ENCODE measurements at places on chromosomes 12 and 14.

DNA sequence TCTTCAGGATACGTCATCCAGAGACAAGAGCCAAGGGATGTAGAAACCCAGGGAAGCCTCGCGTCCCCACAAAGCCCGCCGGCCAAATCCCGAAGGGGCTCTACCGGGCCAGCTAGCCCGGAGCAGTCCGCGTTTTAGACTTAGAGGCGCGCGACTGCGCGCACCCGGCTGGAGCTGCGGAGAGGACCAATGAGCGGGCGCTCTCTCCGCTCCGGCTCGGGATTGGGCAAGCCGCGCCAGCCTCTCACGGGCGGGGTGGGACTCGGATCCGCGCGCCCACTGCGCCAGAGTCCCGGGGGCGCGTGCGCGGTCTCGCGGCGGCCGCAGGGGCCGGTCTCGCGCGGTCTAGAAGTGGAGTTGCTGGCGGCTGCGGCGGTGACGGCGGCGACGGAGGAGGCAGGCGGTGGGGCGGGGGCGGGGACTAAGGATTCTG, 241 bp upstream of the PALS1 start:
- peak; percentile 93 for DNase-seq

DNA sequence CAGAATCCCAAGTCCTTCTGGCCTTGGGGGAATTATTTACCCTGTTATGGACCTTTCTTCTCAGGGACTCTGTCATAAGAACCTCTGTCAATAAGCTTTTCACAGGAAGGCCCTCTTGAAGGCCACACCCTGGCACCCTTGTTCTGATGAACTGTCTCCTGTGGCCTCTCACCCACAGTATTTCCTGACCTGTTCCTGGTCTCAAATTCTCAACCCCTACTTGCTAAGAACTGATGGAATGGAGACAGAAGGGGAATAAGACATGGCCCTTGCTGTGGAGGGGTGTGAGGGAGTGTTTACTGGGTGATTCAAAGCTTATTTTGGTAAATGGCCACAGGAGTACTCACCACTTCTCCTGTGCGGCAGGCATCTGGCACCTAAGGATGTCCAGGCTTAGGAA, 1082.9 kb downstream of the BCL11B start:
- DNase-seq: no peak

GRCh38 chr12:7144414-7145120, 14.4 kb downstream of the CLSTN3 start:
- no peak for DNase-seq

DNA sequence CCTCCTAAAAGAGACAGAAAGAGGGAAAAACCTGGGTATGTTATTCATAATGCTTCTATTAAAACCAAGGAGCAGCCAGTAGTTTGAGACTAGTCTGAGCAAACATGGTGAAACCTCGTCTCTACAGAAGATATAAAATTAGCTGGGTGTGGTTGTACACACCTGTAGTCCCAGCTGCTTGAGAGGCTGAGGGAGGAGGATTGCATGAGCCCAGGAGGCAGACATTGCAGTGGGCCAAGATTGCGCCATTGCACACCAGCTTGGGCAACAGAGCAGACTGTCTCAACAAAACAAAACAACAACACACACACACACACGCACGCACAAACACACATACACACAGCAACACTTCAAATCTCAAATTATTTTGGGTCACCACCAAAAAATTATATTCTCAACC, 27.8 kb downstream of the HECTD4 start:
- no peak for DNase-seq

DNA sequence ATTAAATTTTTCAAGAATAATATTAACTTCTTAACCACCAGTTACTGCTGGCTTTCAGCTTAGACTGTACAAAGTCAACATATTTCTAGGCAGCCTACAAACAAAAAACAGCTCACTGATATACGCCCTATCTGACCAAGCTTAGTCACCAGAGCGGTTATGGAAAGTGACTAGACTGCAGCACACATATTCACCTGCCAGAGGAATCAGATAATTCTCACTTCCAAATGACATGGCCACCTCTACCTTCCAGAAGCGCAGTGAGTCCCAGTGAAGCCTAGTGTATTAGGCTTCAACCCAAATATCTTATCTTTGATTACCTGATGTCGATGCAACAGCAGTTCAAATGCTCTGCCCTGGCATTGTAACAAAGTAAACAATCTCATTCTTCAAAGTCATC, 8.5 kb downstream of the STXBP6 start:
- DNase-seq: no peak

GRCh38 chr12:18703911-18704310, 33.9 kb downstream of the PLCZ1 start:
- no peak for DNase-seq

GRCh38 chr14:81246461-81247270, 25.9 kb upstream of the GTF2A1 start:
- DNase-seq: no peak

DNA sequence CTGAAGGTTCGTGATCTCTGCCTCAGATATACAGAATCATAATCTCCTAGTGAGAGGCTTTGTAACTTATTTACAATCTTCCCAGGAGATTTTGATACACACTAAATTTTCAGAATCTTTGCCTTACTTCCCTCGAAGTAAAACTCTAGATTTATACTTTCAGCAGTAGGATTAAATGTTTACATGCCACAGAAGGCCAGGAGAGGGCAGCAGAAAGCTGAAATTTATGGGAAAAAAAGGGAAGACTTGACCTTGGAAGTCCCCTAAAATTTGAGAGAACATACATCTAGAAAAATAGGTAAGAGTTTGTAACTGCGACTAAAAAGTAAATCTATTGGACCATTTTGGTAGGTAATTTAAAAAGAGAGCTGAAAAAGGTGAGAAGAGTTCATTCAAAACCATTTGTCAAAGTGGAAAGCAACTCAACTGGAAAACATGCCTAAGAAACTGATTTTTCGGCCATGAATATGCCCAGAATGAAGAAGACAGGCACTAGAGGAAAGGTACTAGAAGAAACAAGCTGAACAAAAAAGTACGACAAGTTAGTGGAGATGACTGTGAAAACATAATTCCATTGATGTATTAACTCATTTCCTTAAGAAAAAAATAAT, 242.0 kb upstream of the MDGA2 start:
- DNase-seq: no peak

- DNase-seq: no peak
These were observed 107.5 kb upstream of the FAR2 start for GRCh38 chr12:29041621-29042020.

- DNase-seq: no peak
These were observed 56.7 kb downstream of the RGS6 start for GRCh38 chr14:71988939-71989338.

DNA sequence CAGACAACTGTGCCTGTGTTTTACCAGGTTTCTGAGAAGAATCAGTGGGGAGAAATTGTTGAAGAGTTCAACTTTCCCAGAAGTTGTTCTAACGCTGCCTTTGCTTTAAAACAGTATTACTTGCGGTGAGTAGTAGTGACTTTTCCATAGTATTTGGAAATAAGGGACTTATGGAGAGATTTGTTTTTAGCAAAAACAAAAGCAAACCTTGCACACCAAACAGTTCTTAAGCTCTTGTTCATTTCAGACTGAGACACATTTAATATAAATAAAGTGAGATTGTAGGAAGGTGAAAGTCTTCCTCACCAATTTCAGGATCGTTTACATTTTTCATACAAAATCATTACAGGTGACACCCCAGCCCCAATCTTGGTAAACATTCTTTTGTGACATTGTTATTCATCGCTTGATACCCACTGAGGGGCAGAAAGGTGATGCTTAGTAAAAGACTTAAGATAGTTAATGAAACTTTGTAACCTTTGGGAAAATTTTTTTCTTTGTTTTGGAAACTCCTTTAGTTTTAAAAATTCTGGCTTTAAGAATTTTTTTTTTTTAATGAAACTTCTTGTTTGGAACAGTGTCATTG, 1.8 kb downstream of the ARID2 start:
- no peak for DNase-seq

GRCh38 chr14:33782923-33783322, 168.0 kb downstream of the EGLN3 start:
- no peak for DNase-seq

DNA sequence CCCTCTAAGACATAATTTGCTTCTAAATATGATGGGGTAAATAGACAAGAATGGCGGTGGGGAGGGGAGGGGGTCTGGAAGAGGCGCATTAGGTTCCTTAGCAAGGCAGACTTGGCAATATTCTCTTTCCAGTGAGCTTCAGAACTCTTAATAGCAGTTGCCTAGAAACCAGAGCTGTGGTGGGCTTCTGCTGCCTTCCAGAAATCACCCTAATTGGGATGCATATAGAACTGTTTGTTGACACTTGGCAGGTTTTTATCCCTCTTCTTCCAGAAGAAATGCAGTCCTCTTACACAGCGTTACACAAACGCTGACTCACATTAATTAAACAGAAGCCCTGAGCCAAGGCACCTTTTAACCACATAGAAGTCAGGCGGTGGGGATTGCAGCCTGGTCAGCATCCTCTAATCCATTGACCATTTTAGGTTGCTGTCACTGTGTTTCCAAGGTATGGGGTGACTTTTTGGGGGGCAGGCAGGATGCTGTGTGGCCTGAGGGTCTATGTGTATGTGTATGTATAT, 114.1 kb downstream of the CCDC60 start:
- DNase-seq: no peak

DNA sequence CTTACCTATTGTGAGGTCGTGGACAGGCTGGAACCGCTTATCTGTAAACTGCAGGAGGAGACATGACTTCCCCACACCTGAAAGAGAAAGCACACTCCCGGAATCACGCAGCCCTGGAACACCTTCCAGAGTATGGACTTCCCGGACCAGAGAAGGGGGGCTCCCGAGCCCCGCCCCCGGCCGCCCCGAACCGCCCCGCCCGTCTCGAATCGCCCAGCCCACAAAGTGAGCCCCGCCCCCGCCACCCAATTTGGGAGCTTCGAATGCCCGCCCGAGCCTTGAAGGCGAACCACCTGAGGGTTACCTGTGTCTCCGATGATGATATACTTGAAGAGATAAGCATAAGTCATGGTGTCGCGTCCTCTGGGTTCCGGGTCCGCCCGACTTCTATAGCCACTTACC, 235 bp downstream of the RAB2B start:
- peak; percentile 68 for DNase-seq

GRCh38 chr12:76201758-76202157, 117.3 kb upstream of the NAP1L1 start:
- no peak for DNase-seq

- DNase-seq: no peak
These were observed 445.8 kb downstream of the ATP23 start for GRCh38 chr12:58387199-58387598.

DNA sequence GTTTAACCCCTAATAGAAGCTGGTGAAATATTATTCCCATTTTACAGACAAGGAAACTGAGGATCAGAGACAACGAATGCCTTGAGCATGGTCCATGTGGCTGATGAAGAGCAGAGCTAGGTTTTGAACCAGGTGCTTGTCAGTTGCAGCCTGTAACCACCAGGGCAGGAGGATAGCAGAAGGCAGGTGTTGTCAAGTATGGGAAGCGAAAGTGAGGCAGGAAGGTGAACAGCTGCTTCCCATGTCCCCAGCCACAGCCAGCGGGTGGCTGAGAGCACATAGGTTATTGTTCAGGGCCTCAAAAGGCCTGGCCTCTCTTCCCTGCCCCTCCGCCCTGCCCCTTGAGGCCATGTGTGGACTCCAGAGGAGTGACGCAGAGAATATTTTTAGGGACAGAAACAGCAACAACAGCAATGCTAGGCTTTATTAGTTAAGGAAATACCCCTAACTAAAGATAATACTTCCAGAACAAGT, 39.6 kb downstream of the IQSEC3 start:
- no peak for DNase-seq

DNA sequence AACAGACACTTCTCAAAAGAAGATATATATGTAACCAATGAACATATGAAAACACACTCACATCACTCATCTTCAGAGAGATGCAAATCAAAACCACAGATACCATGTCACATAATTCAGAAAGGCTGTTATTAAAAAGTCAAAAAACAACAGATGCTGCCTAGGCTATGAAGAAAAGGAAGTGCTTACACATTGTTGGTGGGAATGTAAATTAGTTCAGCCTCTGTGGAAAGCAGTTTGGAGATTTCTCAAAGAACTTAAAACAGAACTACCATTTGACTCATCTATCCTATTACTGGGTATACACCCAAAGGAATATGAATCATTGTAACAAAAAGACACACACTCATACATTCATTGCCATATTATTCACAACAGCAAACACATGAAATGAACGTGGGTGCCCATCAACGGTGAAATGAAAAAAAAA, 35.1 kb downstream of the EIF2S3B start:
- DNase-seq: no peak

- no peak for DNase-seq
These were observed 134.0 kb downstream of the BCL11B start for GRCh38 chr14:99137913-99138571.

- DNase-seq: no peak
These were observed 35.8 kb downstream of the CAPS2 start for GRCh38 chr12:75294336-75294735.

DNA sequence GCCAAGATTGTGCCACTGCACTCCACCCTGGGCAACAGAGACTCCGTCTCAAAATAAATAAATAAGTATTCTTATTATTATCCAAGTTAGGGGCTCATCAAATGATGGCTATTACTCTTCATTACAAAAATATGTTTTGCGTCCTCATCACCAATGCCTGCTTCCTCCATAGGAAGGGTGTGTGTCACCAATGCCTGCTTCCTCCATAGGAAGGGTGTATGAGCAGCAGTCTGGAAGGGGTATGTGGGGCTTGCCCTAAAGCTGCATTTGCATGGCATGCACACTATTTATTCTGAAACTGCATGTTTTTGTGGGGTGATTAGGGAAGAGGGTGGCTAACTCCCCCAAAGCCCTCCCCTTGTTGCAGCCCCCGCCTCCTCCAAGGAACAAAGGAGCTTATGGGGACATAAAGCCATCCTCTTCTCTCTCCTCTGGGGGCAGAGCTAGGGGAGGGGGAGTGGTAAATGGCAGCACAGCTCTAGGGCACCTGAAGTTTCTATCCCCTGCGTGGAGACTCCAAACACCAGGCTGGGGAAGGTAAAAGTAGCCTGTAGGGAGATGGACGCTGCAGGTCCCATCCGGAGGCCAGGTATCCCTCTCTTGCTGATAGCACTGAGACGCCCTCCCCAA, 1.3 kb downstream of the CAMKK2 start:
- no peak for DNase-seq

GRCh38 chr14:72027061-72027460, 94.8 kb downstream of the RGS6 start:
- DNase-seq: no peak

GRCh38 chr14:36818794-36819384, 157.2 kb downstream of the PAX9 start:
- DNase-seq: no peak

GRCh38 chr14:21347201-21347600, 36.6 kb downstream of the SUPT16H start:
- DNase-seq: no peak

DNA sequence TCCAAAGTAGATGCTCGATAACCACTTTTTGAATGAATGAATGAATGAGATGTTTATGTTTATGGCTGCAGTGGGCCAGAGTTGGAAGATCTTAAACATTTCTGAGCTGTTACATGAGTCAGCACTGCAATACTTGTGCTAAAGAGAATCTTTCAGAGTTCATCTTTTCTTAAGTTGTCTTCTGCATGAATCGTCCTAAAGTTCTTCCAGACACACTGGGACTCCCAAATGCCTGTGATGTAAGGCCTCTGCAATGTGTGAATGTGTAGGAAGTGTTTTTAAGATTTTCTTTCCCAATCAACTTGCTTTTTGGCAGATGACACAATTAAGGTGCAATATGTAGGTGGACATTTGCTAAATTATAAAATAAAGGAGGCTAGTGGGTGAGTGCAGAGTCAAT, 50.3 kb upstream of the TRIM9 start:
- no peak for DNase-seq

GRCh38 chr14:102708494-102708893, 68.8 kb upstream of the TRAF3 start:
- no peak for DNase-seq

All from stimulated activated CD4-positive, alpha-beta T cell treated with anti-CD3 and anti-CD28 coated beads, Interleukin-12 subunit alpha, Interleukin-12 subunit beta, amount 100 ng/mL, for 24 hours (primary cell).